ENCODE measurements at places on chromosomes 12 and 14. TPM values are rescaled to one million over a fixed set of nuclear protein-coding genes. Genes with fewer than 3 reads are reported as not detected.
A peak's percentile ranks its signal among the peaks of the same experiment; 100 is the strongest.

DNA sequence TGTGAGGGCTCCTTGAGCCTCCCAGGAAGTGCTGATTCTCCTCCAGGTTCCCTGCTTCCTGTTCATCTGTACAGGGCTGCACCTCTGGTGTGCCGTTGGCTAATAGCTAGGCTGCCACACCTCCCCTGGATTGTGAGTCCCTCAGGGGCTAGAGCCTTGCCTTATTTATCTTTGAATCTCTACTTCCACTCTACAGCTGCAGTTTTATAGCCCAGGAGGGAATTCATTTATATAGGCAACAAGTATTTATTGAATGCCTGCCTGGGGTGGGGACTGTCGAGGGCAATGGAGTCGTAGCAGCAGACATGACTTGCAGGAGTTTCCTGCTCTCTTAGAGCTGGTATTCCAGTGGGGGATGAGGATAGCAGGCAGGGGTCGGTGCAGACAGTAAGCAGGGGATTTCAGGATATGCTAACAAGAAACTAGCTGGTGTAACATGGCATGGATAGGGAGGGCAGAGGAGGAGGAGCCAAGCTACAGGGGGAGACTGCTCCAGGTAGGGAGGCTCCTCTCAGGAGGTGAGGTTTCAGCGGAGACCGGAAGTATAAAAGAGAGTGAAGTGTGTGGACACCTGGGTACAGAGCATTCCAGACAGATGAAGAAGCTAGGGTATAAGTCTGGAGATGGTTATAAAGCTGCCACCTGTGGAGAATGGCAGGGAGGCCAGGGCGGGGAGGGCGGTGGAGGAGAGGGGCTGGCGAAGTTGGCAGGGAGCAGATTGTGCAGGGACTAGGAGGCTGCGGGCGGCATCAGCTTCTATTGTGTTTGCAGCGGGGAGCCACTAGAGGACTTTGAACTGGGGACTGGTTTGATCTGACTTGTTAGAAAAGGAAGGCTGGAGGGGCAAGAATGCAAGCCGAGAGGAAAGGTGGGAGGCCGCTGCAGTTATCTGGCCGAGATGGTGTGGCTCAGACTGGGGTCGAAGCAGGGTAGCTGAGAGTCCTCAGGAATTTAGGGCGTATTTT is 17.2 kb downstream of the USP30 start:
- no peaks in the 10 kb centered on the region for H3K4me1 ChIP-seq
- no peak overlapping the region for H3K27ac ChIP-seq
- H3K27me3 ChIP-seq = no peaks in the 10 kb centered on the region
- peaks cover 4% of the 10 kb centered on the region for H3K36me3 ChIP-seq

- H3K36me3 ChIP-seq = no peaks in the 10 kb centered on the region
- no peaks in the 10 kb centered on the region for H3K4me1 ChIP-seq
- no peak overlapping the region for H3K27ac ChIP-seq
- H3K27me3 ChIP-seq = no peaks in the 10 kb centered on the region
- no peak overlapping the region for H3K4me3 ChIP-seq
Observed at GRCh38 chr12:2988494-2988893, 29.3 kb downstream of the TEAD4 start.

DNA sequence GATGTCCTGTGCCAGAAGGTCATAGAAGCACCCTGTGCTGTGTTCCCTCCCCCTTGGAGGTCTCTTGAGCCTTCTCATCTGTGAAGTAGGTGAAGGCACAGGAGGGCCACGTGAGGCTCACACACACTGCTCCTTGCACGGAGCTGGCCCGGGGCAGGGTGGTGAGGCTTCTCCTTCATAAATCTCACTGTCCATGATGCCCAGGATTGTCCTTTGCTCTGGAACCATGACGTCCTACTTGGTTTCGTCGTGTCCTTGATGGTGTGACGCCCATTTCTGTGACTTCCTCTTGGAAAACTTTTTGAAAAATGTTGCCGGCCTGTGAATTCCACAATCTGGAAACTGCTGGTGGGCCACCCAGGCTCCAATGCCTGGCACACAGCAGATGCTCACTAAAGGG is 34.4 kb downstream of the SH2B3 start:
- H3K4me1 ChIP-seq = peaks cover 29% of the 10 kb centered on the region
- H3K4me3 ChIP-seq = no peak overlapping the region
- peaks cover 7% of the 10 kb centered on the region for H3K36me3 ChIP-seq
- no peak overlapping the region for H3K27ac ChIP-seq
- H3K27me3 ChIP-seq = no peaks in the 10 kb centered on the region
- no peak for DNase-seq

GRCh38 chr12:51195841-51196240 is 22.0 kb downstream of the POU6F1 start:
- H3K36me3 ChIP-seq = no peaks in the 10 kb centered on the region
- no peaks in the 10 kb centered on the region for H3K27me3 ChIP-seq
- H3K4me3 ChIP-seq = no peak overlapping the region
- no peak for DNase-seq
- no peak overlapping the region for H3K27ac ChIP-seq

GRCh38 chr14:72237722-72238666 is 305.8 kb downstream of the RGS6 start:
- no peaks in the 10 kb centered on the region for H3K4me1 ChIP-seq
- no peaks in the 10 kb centered on the region for H3K36me3 ChIP-seq
- no peak overlapping the region for H3K4me3 ChIP-seq
- no peak for DNase-seq

GRCh38 chr14:77498120-77498979 is at the start of gene ISM2:
Gene ISM2, minus strand, starts transcription at chr14:77498816. Its CDS starts 23 bp downstream, at chr14:77498793.
- peaks cover 19% of the 10 kb centered on the region for H3K27me3 ChIP-seq
- H3K4me1 ChIP-seq = no peaks in the 10 kb centered on the region
- no peaks in the 10 kb centered on the region for H3K36me3 ChIP-seq
- H3K27ac ChIP-seq = no peak within 1 kb of the TSS
- peak within 1 kb of the TSS; percentile 21 for H3K4me3 ChIP-seq

DNA sequence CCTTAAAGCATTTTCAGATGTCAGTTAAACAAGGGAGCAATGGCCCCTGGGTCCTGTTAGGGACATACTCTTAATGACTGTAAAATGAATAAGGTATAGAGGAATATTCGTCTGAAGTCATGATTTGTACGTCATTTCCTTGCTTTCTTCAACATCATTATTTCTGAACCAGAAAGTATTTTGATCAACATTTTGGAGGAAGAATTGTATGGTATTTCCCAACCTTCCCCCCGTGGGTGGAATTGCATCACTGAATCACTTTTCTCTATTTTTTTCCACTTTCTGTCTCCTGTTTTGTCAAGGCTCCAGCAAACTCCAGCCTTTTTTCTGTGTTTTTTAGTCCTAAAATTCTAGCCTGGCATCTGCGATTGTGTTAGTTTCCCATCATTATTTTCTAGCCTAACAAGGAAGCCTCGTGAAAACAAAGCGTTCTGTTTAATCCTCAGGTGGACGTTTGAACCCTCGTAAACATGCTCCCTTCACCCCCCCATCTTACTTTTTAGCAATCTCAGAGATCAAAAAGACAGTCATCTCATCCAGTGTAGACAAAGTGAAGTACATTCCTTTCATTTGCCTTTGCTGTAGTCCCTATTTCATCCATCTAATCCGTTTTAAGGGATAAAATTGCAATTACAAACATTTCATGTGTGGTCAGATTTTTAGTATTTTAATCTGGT is 62.3 kb downstream of the ETV6 start:
- DNase-seq = peak; percentile 41
- no peaks in the 10 kb centered on the region for H3K36me3 ChIP-seq
- H3K4me3 ChIP-seq = no peak overlapping the region
- H3K27me3 ChIP-seq = no peaks in the 10 kb centered on the region

- no peaks in the 10 kb centered on the region for H3K36me3 ChIP-seq
- H3K27ac ChIP-seq = no peak overlapping the region
- H3K4me3 ChIP-seq = no peak overlapping the region
- no peaks in the 10 kb centered on the region for H3K27me3 ChIP-seq
Observed at GRCh38 chr14:102644523-102644922, 52.1 kb downstream of the RCOR1 start.

GRCh38 chr14:75344411-75344810 is 65.8 kb downstream of the FOS start:
- no peak overlapping the region for H3K27ac ChIP-seq
- H3K4me3 ChIP-seq = no peak overlapping the region
- no peak for DNase-seq
- H3K4me1 ChIP-seq = no peaks in the 10 kb centered on the region
- H3K36me3 ChIP-seq = no peaks in the 10 kb centered on the region

DNA sequence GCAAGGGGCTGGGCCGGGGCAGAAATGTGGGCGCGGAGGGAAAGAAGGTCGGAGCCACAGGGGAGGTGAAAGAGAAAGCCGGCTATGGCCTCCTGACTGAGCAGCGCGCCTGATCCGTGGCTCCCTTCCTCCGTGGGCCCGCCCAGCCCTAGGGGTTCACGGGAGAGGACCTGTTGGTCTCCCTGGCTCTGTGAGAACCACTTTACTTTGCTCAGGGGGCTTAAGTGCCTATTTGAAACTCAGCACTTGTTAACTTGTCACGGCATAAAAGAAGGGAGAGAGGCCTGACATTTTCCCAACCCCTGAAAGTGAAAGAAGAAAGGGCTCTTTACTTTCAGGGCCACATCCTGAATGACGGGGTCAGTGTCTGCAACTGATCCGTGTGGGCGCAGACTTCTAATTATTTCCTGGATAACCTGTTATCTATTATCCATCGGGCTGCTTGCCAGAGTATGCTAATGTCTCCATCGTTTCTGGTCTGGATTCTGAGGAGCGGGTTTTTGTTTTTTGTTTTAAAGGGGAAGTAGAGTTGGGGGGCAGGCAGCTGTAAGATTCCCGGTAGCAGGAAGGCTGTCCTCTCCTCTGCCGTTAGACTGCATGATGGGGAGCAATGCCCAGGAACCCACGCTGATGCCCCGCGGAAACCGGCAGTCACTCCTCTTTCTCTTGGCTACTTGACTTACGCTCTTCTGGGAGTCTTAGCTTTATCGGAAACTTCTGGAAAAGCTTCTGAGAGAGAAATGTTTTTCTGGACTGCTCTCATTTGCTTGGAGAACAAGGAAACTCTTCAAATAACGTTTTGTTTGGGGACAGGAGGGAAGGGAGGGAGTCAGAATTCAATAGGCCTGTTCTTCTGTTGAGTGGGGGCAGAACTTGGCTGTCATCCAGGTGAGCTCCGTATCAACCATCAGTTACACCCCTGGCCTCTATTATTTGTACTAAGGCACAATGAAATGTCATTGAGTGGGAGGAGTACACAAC is 127.7 kb upstream of the MAX start:
- H3K4me3 ChIP-seq = peak overlapping the region; percentile 38
- peaks cover 8% of the 10 kb centered on the region for H3K4me1 ChIP-seq
- peak; percentile 64 for DNase-seq
- H3K36me3 ChIP-seq = no peaks in the 10 kb centered on the region

DNA sequence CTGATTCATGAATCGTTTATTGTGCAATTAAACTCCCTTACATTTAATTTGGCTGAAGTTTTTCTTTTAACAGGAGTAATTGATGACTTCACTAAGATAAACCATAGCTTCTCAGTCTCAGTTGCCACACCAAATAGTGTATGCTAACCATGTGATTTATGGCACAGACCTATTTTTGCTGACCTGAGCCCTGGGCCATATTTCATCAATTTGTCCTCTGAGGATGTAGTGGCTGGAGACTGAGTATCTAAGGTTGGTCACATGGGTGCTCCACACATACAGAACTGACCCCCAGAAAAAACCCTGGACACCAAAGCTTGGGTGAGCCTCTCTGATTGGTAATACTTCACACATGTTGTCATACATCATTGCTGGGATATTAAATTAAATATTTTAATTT is 255.1 kb downstream of the NEDD1 start:
- H3K27me3 ChIP-seq = no peaks in the 10 kb centered on the region
- H3K4me3 ChIP-seq = no peak overlapping the region
- no peak overlapping the region for H3K27ac ChIP-seq
- DNase-seq = peak; percentile 48
- no peaks in the 10 kb centered on the region for H3K36me3 ChIP-seq
- no peaks in the 10 kb centered on the region for H3K4me1 ChIP-seq

DNA sequence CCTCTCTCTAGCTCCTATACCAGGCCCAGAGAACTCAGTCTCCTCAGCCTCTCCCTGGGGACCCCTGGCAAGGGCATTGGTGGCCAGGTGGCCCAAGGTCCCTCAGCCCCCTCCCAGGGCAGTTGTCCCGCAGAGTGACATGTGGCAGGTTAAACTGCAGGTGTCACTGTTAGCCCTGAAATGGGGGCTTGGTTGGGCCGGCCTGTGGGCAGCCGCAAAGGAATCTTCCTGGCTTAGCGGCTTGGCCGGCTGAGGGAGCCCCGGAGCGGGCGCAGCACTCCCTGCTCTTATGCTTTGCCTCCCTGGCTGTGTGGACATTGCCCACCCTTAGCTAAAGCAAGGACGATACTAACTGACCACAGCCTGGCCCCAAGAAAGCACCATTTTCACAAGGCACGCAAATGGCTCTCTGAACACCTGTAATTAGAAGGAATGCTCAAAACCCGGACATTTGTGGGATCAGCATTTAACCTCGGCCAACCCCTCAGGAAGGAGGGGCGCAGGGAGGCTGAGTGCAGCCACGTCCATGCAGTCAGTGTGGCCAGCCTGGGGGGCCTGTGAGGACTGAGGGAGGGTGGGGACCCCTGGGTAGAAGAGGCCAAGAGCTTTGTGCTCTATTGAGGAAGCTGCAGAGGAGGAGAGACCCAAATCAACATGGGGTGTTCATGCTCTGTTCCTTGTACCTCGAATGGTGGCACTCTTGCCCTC is 82.2 kb downstream of the PAPOLA start:
- H3K36me3 ChIP-seq = no peaks in the 10 kb centered on the region
- H3K4me1 ChIP-seq = no peaks in the 10 kb centered on the region
- peak; percentile 35 for DNase-seq
- peaks cover 6% of the 10 kb centered on the region for H3K27me3 ChIP-seq
- no peak overlapping the region for H3K4me3 ChIP-seq
- H3K27ac ChIP-seq = no peak overlapping the region

DNA sequence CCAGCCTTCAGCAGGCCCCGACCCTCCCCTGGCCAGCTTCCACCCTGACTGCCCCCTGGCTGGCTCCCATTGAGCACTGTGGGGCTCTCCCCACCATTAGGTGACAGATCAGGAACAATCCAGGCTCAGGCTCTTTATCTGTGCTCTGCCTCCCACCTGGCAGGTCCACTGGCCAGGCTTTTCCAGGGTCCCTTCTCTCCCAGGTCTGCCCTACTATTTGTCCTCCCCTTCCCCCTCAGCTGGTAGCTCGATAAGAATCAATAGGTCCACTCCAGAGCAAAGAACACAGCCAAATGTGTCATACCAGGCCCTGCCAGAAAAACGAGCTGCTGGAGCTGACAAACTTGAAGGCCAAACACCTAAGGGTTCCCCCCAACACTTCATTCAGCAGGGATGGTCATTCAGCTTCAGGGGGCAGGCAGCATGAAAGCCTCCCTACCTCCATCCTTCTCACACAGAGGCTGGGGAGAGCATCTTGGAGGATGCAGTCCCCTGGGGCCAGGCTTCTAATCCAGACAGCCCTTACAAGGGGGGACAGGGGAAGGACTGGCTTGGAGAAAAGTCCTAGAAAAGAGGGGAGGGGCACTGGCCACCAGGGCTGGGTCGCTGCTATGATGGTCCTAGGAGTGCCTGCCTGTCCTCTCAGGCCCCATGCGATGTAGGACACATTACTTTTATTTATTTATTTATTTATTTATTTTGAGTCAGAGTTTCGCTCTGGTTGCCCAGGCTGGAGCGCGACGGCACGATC is 1.9 kb upstream of the KRT18 start:
- H3K4me3 ChIP-seq = no peak overlapping the region
- H3K27me3 ChIP-seq = peaks cover 2% of the 10 kb centered on the region
- no peaks in the 10 kb centered on the region for H3K4me1 ChIP-seq
- H3K36me3 ChIP-seq = no peaks in the 10 kb centered on the region

PAPLN gene
- total RNA-seq = 9.5 TPM

CEBPE gene
- not detected for total RNA-seq

CARMIL3 gene
- total RNA-seq = 0.17 TPM

BCL2L14 gene
- not detected for total RNA-seq

P2RX2 gene
- total RNA-seq = not detected

NAV3 gene
- 50.3 TPM for total RNA-seq

Measured in fibroblast of lung (primary cell).